Stimulated activated CD8-positive, alpha-beta memory T cell treated with anti-CD3 and anti-CD28 coated beads, Interleukin-4, amount 100 ng/mL, for 4 hours (primary cell): ENCODE measurements at places on chromosomes 5 and 9.
A peak's percentile ranks its signal among the peaks of the same experiment; 100 is the strongest.

DNA sequence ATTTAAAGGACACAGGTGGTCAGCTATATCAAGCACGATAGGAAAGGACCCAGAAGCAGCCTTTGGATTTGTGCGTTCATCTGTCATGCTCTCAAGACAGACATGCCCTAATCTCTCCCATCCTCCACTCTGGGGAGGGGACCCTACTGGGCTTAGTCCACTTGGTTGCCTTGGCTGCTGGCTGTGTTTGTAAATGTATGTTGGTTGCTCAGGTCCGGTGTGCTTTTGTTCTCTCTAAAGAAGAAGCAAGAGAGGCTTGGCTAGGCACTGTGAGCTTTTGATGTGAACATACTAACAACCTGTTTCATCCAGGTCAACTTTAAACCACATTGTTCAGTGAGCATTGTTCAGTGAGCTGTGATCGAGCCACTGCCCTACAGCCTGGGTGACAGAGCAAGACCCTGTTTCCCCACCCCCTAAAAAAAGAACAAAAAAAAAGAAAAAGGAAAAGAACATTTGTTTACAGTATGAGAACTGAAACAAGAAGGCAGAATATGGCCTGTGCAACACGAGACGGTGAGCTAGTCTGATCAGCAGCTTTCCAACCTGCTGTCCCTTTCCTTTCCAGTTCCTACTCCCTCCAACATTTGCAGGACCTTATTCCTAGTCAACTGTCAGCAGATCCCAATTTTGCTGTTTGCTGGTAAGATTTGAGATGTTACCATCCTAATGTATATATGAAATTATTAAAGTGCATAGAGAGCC is 228.3 kb downstream of the ARHGAP26 start:
- DNase-seq = no peak

DNA sequence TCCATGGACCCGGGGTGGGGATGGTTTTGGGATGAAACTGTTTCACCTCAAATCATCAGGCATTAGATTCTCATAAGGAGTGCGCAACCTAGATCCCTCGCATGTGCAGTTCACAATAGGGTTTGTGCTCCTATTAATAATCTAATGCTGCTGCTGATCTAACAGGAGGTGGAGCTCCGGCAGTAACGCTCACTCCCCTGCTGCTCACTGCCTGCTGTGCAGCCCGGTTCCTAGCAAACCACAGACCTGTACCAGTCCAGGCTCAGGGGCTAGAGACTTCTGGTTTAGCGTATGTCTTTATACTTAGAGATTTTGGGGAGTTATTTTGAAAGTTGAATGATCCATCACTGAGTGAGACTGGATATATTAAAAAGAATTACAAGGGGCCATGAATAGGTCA is 50.2 kb downstream of the RICTOR start:
- no peak for DNase-seq

DNA sequence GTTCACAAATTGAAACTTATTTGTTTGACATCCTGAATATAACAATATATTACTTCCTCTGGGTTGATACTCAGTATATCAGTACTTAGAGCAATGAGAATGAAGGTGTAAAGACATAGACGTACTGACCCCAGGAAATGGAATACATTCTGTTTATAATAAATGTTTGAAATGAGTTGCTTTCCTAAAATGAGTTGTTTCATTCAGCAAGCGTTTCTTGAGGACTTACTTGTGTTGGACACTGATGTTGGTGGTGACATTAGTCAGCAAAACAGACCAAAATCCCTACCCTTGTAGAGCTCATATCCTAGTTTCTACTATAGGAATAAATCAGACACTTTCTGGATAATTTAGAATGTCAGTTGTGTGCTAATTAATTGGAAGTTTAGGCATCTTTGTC is 184.3 kb downstream of the ZDHHC21 start:
- DNase-seq = no peak

DNA sequence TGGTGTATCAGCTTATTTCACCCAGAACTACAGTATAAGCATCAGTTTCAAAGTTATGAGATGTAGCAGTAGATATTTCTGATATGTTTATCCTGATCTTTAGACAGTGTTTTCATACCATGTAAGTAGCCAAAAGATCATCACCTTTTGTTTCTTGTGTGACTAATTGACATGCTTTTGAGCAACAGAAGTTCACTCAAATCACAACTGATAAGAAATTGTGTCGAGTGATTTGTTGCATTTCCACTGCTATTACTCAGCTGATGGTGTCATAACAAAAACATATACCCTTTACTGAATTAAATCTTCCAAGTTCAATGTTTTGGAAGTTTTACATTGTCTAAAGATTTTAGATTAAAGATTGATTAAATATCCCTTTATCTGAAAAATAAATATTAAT is 324.5 kb downstream of the TUSC1 start:
- DNase-seq = no peak

GRCh38 chr9:89042984-89043383 is 51.7 kb downstream of the S1PR3 start:
- DNase-seq = no peak

DNA sequence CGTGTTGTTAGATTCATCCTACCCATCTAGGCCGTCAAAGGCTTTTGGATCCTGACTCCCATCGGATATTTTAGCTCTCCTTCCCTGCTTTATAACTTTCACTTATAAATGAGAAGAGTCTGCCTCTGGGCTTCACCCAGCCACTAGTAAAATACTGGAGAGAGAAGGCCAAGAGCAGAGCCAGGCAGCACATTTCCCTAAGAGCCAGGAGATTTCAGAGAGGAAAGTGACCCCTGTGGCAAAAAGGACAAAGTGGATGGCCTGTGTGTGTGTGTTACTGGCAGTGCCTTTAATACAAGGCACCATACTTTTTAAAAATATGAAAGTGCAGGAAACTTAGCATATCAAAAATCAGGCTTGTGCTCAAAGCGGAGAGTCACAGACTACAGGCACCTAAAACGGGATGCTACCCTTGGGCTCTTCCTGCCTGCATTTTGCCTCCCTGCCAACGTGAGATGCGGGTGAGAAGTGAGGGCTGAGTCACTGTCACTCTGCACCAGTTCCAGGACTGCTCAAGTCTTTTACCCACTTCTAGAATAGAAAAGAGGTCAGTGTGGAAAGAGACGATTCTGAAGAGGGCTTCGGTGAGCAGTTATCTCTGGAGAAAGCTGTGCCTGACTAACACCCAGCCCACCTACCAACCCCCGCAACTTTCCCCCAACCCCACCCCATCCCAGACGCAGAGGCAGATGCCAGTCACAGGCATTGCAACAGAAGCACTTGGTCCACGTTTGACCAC is 15.9 kb downstream of the NFIL3 start:
- no peak for DNase-seq

DNA sequence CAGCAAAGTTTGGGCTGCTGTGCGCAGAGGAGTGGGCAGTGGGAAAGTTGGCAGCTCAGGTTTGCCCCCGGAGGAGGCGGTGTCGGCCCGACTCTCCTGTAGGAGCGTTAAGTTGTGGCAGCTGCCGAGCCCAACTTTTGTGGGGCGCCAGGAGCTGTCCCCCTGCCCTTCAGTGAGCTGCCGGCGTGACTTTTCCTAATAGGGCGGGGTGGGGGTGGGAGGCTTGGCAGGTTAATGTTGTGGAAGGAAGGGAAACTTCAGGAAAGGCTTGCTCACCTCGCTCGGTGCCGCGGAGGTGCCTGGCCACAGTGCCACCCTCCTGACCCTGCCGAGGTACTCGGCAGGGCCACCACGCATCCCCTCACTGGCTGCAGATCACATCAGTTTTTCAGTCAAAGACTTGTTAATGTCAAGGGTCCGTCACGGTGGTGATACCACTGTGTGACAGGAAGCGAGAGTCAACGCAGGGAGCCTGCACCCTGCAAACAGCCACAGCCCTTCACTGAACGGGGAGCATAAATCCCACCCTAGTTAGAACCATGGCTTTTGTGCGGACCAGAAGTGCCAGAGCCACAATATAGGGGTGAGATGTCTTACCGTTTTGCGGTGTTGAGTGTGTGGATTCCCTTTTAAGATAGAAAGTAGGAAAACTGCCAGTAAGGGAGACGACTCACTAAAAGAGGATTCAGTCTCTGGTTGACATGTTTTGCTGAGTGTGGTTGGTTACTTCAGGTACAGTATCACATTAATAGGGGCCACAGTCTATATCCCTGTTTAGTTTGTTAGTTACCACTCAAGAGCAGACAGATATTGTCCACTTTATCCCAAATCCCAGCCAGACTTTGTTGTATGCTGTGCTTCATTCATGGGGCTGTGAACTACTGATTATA is 796 bp downstream of the LNPEP start:
- no peak for DNase-seq

DNA sequence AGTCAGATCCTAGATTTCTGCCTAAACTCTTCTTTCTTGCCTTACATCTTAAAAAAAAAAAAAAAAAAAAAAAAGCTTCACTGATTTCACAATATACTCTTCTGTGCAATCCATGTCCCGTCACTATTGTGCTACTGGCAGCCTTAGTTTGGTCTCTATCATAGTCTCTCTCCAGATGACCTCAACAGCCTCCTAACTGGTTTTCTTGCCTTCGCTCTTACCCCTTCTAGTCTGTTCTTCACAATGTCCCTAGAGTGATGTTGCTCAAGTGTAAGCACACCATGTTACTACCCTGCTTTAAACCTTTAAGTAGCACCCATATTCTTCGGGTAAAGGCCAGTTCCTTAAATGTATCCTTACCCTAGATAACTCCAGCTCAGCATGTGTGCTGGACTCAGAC is 25.8 kb downstream of the CD180 start:
- no peak for DNase-seq

DNA sequence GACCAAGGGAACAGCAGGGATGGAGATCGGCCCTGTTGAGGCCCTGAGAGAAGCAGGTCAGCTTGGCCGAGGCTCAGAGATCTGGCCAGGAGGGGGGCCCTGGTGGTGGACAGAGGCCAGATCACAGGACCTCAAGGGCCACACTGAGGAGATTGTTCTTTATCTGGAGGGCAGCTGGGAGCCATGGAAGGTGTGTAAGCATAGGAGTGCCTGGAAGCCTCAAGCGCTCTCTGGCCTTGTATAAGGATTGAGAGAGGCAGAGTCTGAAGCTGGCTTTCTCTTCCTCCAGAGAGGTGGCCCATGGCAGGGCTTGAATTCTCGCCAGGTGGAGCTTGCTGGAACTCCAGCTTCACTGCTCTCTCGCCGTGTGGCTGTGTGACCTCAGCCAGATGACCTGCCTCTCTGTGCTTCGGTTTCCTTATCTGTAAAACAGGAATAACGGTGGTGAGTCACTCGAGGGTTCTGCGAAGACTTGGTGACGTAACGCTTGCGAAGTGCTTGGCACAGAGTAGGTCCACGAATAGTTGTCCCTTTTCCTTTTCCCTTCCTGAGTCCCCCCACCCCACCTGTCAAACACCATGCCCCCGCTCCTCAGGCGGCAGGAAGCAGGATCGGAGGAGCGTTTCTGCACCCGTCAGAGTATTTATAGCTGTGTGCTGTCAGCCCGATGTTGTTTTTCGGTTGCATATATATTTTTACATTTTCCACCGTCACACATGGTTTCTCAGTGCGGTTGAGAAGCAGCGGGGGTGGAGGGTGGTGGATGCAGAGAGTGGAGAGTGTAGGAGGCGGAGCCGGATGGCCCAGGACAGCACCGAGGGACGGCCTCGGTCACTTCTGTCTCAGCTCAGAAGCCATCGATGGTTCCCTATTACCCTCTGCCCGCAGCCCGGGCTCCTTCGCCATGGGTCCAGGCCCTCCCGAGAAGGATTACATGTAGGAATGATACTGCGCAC is 17.0 kb upstream of the CRB2 start:
- DNase-seq = peak; percentile 22

DNA sequence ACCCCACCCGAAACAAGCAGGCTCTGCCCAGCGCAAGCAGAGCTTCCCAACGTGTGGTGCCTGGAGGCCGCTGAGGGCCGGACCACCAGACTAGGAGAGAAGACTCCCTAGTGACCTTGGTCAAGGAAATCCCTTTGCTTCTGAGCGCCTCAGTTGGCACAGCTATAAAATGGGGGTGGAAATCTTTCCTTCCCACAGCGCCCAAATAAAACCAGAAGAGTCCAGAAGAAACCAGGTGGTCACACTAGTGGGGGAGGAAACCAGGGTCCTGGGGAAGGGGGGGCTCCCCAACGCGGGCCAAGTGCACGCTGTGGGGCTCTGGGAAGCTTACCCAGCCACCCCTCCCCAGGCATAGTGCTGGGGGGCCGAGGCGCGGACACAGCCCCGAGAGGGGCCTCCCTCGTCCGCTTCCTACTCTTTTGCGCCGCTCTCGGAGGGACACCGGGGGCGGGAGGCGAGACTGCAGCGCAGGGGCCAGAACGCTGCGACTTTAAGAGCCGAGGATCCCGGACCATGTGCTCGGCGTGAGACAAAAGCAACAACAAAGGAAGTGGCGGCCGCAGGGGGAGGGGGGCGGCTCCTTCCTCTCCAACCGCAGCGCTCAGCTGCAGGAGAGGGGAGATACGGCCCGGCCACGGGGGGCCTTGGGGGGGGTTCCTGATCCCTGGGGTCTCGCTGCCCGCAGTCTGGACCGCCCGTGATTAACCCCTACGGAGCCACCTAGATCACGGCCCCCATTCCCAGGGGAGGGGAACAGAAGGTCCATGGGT is 885 bp downstream of the RNF44 start:
- DNase-seq = peak; percentile 76

DNA sequence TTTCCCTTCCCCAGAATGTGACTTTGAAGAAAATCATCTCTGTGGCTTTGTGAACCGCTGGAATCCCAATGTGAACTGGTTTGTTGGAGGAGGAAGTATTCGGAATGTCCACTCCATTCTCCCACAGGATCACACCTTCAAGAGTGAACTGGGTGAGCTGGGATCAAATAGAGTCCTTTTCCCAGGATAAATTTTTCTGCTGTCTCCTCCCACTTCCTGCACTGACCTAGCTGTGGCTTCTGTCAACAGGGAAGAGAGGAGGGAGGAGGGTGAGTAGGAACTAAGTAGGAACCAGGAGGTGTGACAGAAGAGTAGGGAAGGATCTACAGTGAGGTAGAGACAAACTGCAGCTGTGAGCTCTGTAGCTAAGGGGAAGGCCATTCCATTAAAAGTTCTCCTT is 69.3 kb downstream of the MAMDC2 start:
- DNase-seq = no peak

- no peak for DNase-seq
Observed at GRCh38 chr9:133485531-133486260, 6.8 kb upstream of the SLC2A6 start.

DNA sequence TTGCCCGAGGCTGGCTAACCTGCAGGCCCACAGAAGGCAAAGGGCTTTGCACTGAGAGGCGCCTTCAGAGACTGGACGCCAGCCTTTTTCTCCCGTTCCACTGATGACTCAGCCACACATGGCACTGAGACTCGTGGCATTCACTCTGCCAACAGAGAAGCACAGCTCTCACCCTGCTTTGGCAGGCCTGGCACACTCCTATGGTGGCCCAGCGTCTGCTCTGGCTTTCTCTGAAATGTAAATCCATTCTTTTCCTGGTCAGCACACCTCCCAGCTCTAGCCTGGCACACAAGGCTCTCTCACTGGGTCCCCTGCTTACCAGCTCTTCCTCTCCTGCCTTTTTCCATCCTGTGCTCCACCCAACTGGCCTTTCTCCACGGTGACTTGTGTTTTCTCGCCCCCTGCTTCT is 5.9 kb upstream of the MELK start:
- no peak for DNase-seq
